ENCODE measurements at places on chromosomes 11 and 22. TPM values are rescaled to one million over a fixed set of nuclear protein-coding genes. Genes with fewer than 3 reads are reported as not detected.

The BTBD18 gene
- not detected for total RNA-seq

The NCR3LG1 gene
- 2.9 TPM for total RNA-seq

The ADM gene
- 57.3 TPM for total RNA-seq

The RBMXL2 gene
- not detected for total RNA-seq

The SLC6A5 gene
- total RNA-seq: not detected

The SMTNL1 gene
- not detected for total RNA-seq

The APOBEC3F gene
- total RNA-seq: 4.1 TPM

The SVIP gene
- total RNA-seq: 12.2 TPM

The XRCC6 gene
- total RNA-seq: 214 TPM

The TTC38 gene
- 38.5 TPM for total RNA-seq

The PAX6 gene
- total RNA-seq: not detected

The MMP13 gene
- not detected for total RNA-seq

The PIWIL4 gene
- 5.0 TPM for total RNA-seq

The SPTBN2 gene
- total RNA-seq: 1.1 TPM

The RAPSN gene
- 0.55 TPM for total RNA-seq

The SGSM1 gene
- 2.3 TPM for total RNA-seq

The ACRV1 gene
- not detected for total RNA-seq

The EWSR1 gene
- total RNA-seq: 174 TPM

The ADM2 gene
- total RNA-seq: not detected

The CRYBB3 gene
- not detected for total RNA-seq

The PCSK7 gene
- 29.8 TPM for total RNA-seq

The CRYBB2 gene
- not detected for total RNA-seq

The OR2AT4 gene
- not detected for total RNA-seq

The PHLDB1 gene
- total RNA-seq: 51.8 TPM

The LIPT2 gene
- total RNA-seq: 3.6 TPM

The OR52N2 gene
- not detected for total RNA-seq

The PGGHG gene
- 13.0 TPM for total RNA-seq

The OR5T1 gene
- not detected for total RNA-seq

The OR51E1 gene
- total RNA-seq: 1.8 TPM

The LSP1 gene
- 8.7 TPM for total RNA-seq

The MMP7 gene
- not detected for total RNA-seq

All from sigmoid colon (tissue), 7 donors.